Stimulated activated CD8-positive, alpha-beta memory T cell treated with anti-CD3 and anti-CD28 coated beads, Interleukin-7, amount 100 ng/mL, for 24 hours (primary cell): ENCODE measurements at places on chromosomes 7 and 10.

GRCh38 chr10:116164291-116164690 is 108.7 kb downstream of the GFRA1 start:
- no peak for DNase-seq

GRCh38 chr7:33420311-33420940 is 291.1 kb downstream of the BBS9 start:
- no peak for DNase-seq

GRCh38 chr7:34354011-34354410 is 304.0 kb upstream of the NPSR1 start:
- DNase-seq = no peak

DNA sequence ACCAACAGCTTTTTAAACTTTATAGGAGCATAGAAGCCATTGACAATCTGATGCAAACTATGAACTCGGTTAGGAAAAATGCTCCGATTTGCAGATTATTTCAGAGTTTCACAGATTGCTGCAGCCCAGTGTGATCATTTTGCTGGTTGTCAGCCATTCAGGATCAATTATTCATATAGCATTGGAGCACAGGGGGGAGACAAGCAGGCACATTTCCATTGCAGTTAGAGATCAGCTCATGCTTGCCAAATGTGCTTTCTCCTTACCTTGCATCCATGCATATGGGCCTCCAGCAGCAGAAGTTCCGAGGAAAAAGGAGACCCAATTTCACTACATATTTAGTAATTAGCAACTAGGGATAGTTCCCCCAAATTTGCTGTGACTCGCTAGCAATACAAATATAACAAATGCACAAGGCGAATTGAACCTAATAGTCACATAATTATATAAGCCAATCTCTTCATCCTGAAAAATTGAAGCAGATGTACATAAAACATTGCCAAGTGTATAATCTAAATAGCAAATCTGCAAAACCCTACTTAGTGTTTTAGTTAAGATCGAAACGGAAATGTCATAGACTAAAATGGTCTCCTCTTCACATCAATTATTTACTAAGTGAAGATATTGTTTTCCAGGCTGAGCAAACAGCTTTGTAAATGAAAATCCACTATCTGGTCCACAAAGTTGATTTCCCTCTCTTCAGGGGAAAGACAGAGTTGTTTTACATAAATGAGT is 49.5 kb upstream of the RSU1 start:
- DNase-seq = no peak

GRCh38 chr10:58784361-58784760 is 271.7 kb downstream of the BICC1 start:
- DNase-seq = no peak

- DNase-seq = no peak
These were observed 646 bp downstream of the SGCE start for GRCh38 chr7:94655126-94655847.

DNA sequence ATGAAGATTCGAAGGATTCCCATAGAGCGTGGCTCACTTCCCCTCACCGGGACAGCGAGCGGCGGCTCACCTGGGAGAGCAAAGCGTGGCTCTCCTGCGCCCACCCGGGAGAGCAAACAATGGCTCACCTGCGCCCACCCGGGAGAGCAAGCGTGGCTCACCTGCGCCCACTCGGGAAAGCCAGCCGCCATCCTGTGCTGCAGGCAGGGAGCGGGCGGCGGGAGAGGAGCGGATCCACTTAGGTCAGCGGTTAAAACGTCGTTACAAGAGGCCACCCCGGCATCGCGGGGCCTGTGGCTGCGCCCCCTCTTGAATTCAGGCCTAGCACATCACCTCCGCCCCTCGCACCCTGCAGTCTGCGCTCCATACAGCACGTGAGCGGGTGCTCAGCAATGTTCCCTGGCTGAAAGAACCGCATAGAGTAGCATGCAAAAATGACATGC is 461 bp upstream of the FIGNL1 start:
- peak; percentile 14 for DNase-seq

DNA sequence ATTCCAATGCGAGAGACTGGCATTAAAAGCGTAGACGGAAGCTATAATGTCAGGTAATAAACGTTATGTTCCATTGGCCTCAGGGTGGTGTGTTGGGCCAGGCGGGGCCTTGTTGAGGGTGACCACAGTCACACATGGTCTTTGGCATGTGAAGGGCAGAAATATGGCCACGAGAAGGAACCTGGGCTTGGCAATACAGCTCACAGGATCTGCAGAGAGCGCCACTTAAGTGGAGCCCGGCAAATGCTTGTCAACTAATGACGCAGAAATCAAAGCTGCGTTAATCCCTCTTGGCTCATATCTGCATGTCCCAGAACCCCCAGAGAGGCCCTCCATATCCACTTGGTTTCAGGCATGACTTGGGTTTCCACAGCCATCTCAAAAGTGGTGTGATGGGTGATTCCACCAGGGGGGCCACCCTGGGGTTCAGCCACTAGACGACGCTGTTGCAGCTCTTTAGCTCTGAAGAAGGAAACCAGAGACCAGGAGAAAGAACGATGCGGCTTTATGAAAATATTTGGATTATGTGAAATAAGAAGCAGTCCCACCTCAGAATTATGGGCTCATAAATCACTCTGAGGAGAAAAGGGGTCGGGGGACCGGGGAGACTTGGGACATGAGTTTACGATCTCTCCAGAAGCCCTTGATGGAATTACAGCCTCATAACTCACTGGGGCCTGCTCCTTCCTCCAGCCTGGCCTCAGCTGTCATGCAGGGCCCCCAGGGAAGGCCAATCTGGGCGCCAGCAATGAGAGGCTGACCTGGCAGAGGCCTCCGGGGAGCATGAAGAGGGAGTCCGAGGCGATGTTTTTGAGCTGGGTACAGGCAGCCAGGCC is 462.5 kb downstream of the PLXNA4 start:
- DNase-seq = no peak
